NCI-H1930 (cell line): ENCODE measurements at places on chromosomes 12 and 14.

DNA sequence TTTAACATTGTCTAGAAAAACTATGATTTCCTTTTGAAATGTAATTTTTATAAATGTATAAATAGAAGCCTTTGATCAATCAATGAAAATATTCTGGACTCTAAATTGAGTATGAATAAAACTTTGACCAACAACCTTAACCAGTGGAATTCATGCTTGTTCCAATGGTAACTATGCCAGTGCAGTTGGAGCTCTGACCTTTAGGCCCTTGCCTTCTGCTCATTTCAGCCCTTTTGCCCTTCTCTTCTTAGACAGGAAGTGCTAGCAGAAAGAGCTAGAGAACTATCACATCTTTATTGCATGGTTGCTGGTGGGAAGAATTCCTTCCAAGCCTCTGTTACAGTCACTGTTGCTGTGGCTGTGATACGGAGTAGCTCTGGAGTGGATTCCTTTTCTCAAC lies 39.7 kb downstream of the TTC8 start:
- DNase-seq = no peak

GRCh38 chr14:22320362-22320750 lies 268.7 kb downstream of the DAD1 start:
- no peak for DNase-seq

DNA sequence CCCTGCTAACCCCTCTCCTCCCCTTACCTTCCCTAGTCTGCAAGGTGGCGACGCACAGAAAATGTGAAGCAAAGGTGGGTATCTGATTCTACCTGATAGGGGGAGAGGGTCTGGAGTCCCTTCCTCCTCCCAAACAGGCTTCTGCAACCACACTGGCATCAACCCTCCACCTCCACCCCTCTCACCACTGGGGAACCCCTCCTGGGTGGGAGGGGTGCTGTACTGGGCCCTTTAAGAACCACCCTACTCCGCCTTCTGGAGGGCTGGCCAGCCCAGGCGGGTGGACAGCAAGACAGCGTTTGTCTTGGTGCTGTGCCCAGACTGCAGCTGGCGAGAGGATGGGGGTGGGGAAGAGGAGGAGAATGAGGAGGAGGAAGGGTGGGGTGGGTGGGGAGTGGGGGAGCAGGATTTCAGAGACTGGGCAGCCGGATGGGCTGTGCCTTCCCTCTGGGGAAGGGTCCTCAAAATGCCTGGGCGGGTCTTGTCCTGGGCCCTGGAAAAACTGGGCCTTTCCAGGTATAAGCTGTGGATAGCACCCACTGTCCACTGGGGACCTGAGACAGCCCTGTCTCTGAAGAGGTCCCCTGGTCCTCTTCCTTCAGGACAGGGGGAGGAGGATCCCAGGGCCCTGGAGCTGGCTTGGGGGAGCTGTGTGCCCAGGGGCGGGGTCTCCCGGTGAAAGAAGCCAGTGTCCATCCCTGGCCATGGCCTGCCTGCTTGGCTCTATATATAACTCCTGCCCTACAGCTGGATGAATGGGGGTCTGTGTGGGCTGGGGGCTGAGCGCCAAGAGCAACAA lies 2.8 kb downstream of the TNS2 start:
- DNase-seq = no peak

GRCh38 chr14:99945732-99946651 lies 119.2 kb upstream of the EVL start:
- no peak for DNase-seq

DNA sequence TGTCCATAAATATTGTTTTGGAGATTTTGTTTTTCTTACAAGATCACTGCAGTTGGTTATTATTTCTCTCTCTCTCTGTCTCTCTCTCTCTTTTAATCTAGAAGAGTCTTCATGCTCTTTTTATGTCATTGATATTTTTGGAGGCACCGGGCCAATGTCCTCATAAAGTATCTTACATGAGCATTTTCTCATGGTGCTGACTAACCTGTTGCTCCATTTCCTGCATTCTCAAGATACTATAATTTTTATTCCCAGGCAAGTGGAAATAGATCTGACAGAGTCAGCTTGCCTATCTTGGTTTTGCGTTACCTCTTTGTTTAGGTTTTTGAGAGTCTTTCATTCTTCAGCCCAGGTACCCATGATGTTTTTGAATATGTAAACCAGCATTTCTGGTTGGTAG lies 938.8 kb upstream of the FBXO33 start:
- DNase-seq = no peak

- no peak for DNase-seq
Measured at GRCh38 chr12:115983226-115983798, 294.2 kb downstream of the MED13L start.
